ENCODE measurements at places on chromosomes 13 and 19.
A peak's percentile ranks its signal among the peaks of the same experiment; 100 is the strongest.

DNA sequence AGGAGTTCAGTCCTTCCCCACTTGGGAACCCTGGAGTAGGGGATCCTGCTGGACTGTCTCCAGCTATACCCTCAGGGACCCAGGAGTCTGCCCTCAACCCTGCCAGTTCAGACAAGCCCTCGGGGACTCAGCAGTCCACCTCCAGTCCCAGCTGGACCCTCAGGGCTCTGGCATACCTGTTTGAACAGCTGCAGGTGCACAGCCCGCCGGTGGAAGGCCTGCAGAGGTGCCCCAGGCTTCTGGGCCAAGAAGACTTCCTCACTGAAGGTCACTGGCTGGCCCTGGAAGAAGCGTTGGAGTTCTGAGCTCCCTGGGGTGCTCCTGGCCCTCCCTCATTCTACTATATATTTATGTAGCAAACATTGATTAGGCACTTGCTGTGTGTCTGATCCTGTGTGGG lies 8.6 kb downstream of the CRB3 start:
- DNase-seq, result no peak

DNA sequence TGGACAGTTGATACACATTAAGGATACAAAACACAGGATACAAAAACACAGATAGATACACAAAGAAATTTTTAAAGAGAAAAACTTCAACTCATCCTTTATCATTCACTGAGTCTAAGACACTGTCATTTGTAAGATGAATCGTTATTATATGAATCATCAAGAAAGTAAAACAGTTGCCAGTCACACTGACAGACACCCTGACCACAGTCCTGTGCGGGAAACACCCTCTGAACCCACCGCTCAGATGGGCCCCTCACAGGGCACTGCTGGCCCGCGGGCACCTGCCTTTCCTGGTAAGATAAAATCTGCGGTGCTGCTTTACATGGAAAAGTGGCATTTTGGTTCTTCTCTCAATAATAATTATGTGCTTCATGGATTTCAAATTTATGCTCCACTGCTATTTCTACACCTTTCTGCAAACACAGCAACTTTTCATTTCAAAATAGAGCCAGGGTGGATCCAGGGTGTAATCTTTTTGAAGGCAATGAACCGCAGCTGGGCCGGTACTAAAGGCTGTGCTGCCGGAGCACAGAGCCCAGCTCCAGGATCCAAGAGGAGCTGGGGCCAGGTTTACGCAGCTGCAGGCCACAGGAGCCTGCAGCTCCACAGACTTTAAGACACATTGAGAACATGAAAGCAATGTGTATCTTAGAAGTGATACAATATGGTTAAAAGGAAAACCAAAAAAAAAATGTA lies 76.8 kb downstream of the TUBGCP3 start:
- DNase-seq, result no peak

DNA sequence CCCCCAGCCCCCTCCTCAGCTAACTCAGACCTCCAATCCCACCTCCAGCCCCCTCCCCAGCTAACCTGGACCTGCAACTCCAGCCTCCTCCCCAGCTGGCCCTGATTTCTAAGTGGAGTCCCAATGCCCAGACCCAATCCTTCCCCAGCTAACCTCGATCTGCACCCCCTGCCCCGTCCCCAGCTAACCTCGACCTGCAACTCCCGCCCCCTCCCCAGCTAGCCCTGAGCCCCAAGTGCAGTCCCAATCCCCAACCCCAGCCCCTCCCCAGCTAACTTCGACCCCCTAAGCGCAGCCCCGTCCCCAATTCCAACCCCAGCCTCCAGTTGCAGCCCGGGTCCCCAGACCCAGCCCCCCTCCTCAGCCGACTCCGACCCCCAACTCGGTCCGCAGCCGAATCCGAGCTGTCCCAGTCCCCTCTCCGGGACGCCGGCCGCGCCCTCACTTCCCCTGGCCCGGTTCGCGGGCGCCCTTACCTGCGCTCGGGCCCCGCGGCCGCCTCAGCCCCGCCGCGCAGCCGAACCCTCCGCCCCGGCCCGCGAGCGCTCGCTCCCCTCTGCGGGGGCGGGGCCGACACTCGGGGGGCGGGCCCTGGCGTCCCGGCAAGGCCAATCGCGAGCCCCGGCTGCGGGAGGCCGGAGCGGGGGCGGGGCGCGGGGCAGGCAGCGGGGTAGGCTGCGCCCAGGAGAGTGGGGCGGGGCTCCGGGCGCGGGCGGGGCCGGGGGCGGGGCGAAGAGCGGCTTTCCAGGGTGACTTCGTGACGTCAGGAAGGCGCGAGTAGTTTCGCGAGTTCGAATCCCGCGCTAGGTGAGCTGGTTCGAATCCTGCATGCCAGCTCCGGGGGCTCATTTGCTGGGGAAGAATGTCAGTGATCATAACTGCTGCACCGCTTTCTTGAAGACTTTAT lies at the start of gene GNG7:
Gene GNG7, minus strand, starts transcription at position 525 of the 907 bp plus-strand sequence. CDS start 182,006 bp downstream, outside the sequence.
- peak; percentile 83 for DNase-seq

DNA sequence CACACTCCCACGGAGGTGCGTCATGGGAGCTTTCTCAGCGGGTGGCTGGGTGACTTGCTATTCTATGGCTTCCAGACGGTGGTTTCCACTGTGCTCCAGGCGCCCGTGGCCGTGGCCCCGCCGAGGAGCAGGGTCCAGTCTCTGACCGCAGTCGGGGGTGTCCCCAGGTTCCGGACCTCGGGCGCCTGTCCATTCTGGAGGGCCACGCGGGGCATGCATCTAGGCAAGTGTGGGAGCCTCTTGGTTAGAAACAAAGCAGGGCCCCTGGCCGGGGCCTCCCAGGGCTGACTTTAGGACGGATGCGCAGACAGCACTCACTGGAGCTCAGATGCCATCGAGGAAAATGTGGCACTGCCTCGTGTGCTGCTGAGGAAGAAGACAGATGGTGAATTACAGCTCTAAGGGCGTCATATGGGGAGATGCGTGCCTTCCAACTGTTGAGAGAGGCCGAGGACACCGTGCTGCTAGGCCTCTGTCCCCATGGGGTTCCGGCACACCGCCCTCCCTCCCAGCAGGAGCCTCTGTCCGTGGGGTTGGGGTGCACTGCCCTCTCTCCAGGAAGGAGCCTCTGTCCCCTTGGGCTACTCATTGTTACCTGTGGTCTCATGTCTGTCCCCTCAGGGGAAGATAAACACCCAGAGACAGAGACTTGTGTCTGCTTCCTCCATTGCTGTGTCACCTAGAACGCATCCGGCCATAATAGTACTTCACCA lies 38.1 kb downstream of the TMEM255B start:
- DNase-seq, result no peak

DNA sequence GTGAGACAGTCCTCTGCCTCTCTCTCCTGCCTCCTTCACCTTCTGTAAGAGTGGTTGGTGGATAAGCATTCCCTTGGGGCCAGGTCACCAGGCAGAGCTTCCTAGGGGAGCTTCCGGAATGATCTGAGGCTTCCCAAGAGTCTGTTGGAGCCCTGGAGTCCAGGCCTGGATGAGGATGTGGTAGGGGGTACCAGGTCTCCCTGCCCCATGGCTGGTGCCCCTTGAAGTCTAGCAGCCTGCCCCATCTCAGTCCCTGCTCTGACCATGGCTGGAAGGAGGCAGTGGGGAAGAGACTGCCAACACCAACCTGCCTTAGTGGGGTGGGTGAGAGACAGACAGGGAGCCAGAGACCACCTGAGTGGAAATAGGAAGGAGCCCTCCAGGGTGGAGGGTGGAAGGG lies 1316.9 kb downstream of the UQCRFS1 start:
- no peak for DNase-seq

- no peak for DNase-seq
These were observed 740 bp downstream of the ZNF555 start for GRCh38 chr19:2841855-2842574.

DNA sequence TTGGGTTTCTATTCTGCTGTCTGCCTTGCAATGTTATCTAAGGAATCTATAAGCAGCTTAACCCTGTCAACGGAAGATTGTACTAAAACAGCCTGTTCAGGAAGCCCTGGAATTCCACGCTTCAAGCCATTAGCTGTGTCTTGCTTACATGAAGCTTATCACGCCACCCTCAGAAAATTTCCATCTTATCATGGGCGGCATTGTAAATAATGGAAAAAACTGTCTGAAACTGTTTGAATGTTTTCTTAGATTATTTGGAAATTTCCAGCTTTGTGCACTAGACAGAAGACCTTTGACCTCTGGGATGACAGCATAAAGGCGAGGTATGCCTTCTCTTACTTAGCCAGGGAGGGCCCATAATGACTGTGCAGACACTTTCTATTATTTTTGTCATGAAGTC lies 319.7 kb downstream of the KCNRG start:
- DNase-seq, result no peak

DNA sequence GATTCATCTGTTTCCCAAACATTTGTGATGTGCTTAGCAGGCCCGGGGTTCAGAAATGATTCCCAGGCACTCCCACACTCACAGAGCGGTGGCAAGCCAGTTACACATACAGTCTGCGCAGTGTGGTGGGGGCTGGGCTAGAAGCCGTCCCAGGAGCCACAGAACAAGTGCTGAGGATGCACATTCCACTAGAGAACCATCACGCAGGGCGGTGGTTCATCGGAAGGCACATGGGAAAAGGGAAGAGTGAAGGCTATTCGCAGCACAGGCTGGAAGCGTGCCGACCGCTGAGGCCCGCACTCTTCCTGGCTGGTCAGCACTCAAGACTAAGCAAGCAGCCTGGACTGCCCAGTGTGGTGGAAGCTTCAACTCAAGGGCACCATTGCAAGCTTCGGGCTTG lies 126.3 kb upstream of the SLC7A1 start:
- DNase-seq, result no peak

DNA sequence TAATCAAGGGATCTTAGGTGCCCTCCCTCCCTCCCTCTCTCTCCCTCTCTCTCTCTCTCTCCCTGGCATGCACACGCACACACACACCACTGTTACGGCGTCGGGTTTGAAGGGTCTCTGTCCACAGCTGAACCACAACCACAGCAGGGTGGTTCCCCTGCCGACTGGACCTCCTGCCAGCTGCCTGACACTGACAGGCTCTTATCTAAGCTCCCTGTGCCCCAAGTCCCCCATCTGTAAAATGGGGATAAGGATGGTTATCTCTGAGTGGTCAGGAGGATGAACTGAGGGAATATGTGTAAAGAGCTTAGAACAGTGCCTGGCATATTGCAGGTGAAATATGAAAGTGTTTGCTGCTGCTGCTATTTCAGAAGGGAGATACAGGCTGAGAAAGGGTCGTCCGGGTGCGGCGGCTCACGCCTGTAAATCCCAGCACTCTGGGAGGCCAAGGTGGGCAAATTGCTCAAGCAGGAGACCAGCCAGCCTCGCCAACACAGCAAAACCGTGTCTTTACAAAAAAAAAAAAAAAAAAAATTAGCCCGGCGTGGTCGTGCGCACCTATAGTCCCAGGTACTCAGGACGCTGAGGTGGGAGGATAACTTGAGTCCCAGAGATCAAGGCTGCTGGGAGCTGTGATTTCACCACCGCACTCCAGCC lies 852 bp upstream of the SHISA7 start:
- DNase-seq, result no peak

Data from stimulated activated CD8-positive, alpha-beta memory T cell treated with anti-CD3 and anti-CD28 coated beads, Interleukin-12 subunit alpha, Interleukin-12 subunit beta, amount 100 ng/mL, for 1 hour (primary cell).